ENCODE measurements at places on chromosomes 2 and 18.

GRCh38 chr18:58796220-58796619 is 68.5 kb upstream of the ZNF532 start:
- peak; percentile 28 for DNase-seq

GRCh38 chr2:67851016-67851415 is 211.8 kb downstream of the C1D start:
- no peak for DNase-seq

- DNase-seq: no peak
Observed at GRCh38 chr2:58650781-58651180, 409.7 kb upstream of the FANCL start.

DNA sequence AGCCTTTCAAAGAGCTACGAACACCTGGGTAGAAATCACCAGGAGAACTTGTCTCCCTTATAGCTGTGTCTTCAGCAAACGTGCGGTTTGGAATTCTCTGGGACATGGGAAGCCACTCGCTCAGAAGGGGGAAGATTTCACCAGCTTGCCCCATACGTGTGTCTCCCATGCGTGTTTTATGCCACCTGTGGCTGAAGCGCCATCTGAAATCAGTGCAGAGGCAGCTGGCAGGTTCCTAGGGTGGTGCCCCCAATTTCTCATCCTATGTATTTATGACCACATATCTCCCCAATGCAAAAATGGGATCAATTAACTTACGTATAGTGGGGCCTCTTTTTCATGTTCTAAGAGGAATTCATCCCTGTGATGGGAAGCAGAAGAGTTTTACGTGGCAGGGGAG is 81.6 kb downstream of the TPO start:
- DNase-seq: no peak

DNA sequence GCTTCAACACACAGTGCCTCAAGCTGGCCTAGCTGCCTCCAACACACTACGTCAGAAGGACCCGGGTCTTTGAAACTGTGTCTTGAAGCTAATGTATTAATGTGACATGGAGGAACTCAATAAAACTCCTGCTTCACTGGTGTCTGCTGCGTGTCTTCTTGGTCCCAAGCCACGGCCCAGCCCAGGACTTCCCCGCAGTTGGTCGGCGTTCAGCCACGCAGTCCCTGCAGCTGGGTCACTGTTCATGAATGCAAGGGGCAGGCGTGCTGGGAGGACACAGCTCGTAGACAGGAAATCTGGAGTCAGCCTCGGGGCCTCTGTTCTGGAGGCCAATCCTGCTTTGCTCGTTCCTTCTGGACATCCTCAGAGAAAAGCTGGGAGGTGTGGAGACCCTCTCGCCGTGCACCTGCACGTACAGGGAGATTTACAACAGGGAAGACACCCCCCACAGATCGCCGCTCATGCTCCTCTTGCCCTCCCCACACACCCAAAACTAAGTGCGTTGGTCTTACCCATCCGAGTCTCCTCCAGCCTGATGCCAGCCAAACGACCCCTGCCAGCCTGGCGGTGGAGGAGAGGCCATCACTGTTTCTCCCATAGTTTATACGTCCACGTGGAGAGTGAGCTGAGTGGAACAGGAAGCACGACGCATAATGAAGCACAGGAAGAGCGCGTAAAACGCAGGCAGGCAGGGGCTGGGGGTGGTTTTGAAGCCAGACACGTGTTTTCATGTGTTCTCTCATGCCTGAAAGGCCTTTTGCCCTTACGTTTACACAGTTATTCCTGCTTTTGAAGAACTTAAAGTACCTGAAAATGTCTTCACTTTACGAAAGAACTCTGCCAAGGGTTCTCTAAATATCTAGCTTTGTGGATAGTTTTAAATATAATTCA is 39.7 kb downstream of the ADI1 start:
- no peak for DNase-seq

- DNase-seq: no peak
Observed at GRCh38 chr2:84194949-84195644, 264.0 kb downstream of the SUCLG1 start.

GRCh38 chr2:75274936-75275335 is 75.6 kb upstream of the TACR1 start:
- no peak for DNase-seq

- peak; percentile 91 for DNase-seq
Observed at GRCh38 chr2:9174771-9175437, 31.7 kb upstream of the ASAP2 start.

DNA sequence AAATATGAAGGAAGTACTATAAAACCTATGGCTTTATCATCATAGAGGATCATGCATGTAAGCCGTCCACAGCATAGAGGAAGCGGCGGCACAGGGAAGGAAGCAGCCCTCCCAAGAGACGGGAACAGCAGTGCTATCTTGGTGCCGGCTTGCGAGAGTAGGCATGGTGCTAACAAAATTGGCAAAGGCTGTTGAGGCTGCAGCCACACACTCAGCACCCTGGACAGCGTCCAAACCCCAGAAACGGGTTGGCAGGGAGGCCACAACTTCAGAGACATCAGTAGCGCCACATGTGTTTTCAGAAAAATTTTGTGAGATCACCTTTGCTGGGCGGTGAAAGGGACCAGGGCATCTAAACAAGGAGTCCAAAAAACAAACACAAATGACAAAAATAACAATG is 37.7 kb downstream of the NETO1 start:
- DNase-seq: no peak

DNA sequence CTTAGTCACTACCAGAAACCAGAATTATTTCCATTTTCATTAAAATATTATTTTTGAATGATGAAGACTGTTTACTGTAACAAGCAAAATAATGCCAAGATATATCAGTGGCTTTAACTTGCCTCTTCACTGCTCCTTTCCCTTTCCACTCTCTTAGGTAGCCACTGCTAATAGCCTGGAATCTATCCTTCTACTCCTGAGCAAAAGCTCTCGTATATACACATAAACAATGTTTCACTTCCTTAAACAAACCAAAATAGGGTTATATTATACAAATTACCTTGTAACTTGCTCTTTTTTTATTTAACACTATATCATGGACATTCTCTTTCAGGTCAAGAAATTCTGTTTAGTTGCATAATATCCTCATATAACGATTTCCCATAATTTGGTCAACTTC is 20.8 kb downstream of the IMMT start:
- no peak for DNase-seq

DNA sequence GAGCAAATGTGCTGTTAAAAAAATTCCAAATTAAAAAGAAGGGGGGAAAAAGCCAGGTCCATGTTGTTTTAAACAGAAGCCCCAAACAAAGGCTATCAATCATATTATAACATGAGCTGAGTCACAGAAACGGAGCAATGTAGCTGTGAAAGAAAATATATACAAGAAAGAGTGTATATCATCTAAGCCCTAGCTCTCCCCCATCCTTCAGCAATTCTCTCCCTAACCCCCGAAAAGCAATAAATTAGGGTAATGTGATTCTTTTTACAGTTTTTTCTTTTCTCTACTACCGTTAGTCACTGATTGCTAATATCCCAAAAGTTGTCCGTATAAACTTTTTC is 25.3 kb downstream of the FEZ2 start:
- no peak for DNase-seq

- DNase-seq: no peak
Observed at GRCh38 chr2:144523596-144524117, 3.7 kb upstream of the ZEB2 start.

Measured in iris pigment epithelial cell (primary cell).